Smooth muscle cell of bladder (primary cell): ENCODE measurements at places on chromosomes 3 and 15. TPM values are rescaled to one million over a fixed set of nuclear protein-coding genes. Genes with fewer than 3 reads are reported as not detected.

The FAM107A gene
- under 0.01 TPM in 1 of 2 replicates, not detected in the other for total RNA-seq

The RAB5A gene
- total RNA-seq = 37.7 and 40.6 TPM in 2 replicates

The LRRFIP2 gene
- total RNA-seq = 35.1 and 41.6 TPM in 2 replicates

The PCSK6 gene
- total RNA-seq = 7.7 and 11.6 TPM in 2 replicates

The C3orf52 gene
- total RNA-seq = 5.7 and 10.5 TPM in 2 replicates

The HDC gene
- total RNA-seq = not detected in 2 replicates

The GOLGA6D gene
- not detected in 2 replicates for total RNA-seq

The DUT gene
- 35.3 and 50.8 TPM in 2 replicates for total RNA-seq

The ZNF80 gene
- total RNA-seq = not detected in 2 replicates

The PARP3 gene
- 20.1 and 23.6 TPM in 2 replicates for total RNA-seq

The RTP3 gene
- not detected in 2 replicates for total RNA-seq

The HRG gene
- under 0.01 TPM in 1 of 2 replicates, not detected in the other for total RNA-seq

The CADPS gene
- total RNA-seq = 21.6 and 26.5 TPM in 2 replicates

The SPINK8 gene
- total RNA-seq = not detected in 2 replicates

The CELSR3 gene
- 1.00 and 1.6 TPM in 2 replicates for total RNA-seq

The SCN11A gene
- total RNA-seq = under 0.01 TPM in 2 replicates

The FEM1B gene
- total RNA-seq = 34.9 and 44.1 TPM in 2 replicates

The IL20RB gene
- 2.7 and 12.5 TPM in 2 replicates for total RNA-seq

The PAK6 gene
- not detected in 2 replicates for total RNA-seq

The SYNM gene
- total RNA-seq = 3.6 and 6.2 TPM in 2 replicates

The MAP1A gene
- total RNA-seq = 38.8 and 40.8 TPM in 2 replicates

The PIGZ gene
- 2.1 and 2.6 TPM in 2 replicates for total RNA-seq

The FBN1 gene
- 857 and 873 TPM in 2 replicates for total RNA-seq

The ATP8B4 gene
- 155 and 183 TPM in 2 replicates for total RNA-seq

The NTRK3 gene
- total RNA-seq = 0.28 TPM in 2 replicates

The GPR149 gene
- not detected in 2 replicates for total RNA-seq

The CCDC39 gene
- total RNA-seq = not detected in 2 replicates

The CPNE4 gene
- total RNA-seq = under 0.01 TPM in 1 of 2 replicates, not detected in the other

The CCDC191 gene
- total RNA-seq = 1.8 and 2.0 TPM in 2 replicates

The NMNAT3 gene
- total RNA-seq = 0.28 and 0.74 TPM in 2 replicates

The LYZL4 gene
- not detected in 2 replicates for total RNA-seq

The NEDD4 gene
- 17.0 and 19.9 TPM in 2 replicates for total RNA-seq

The PDZRN3 gene
- total RNA-seq = 72.0 and 77.3 TPM in 2 replicates

The PAQR5 gene
- 9.6 and 21.9 TPM in 2 replicates for total RNA-seq

The HYPK gene
- total RNA-seq = 8.5 and 10.3 TPM in 2 replicates

The FOXB1 gene
- not detected in 2 replicates for total RNA-seq

The TMEM158 gene
- 21.2 and 35.7 TPM in 2 replicates for total RNA-seq

The IQCH gene
- total RNA-seq = 3.2 and 3.3 TPM in 2 replicates

The RBPMS2 gene
- total RNA-seq = 0.14 TPM in 1 of 2 replicates, not detected in the other

The DISP2 gene
- total RNA-seq = under 0.01 and 0.09 TPM in 2 replicates
